ENCODE measurements at places on chromosomes 11 and 22. TPM values are rescaled to one million over a fixed set of nuclear protein-coding genes. Genes with fewer than 3 reads are reported as not detected.

The MOV10L1 gene
- total RNA-seq: not detected

The ARHGAP8 gene
- not detected for total RNA-seq

The DGCR6 gene
- 0.57 TPM for total RNA-seq

The SLC22A6 gene
- not detected for total RNA-seq

The HTATIP2 gene
- total RNA-seq: 0.13 TPM

The RPUSD4 gene
- 30.0 TPM for total RNA-seq

The RELT gene
- total RNA-seq: 13.4 TPM

The CLCF1 gene
- total RNA-seq: 7.5 TPM

The MLC1 gene
- total RNA-seq: 0.10 TPM

The XNDC1N gene
- 4.8 TPM for total RNA-seq

The VWA5A gene
- total RNA-seq: 0.70 TPM

The TRIM34 gene
- 1.9 TPM for total RNA-seq

The PNPLA3 gene
- 4.3 TPM for total RNA-seq

The WBP2NL gene
- not detected for total RNA-seq

The FADS3 gene
- total RNA-seq: 65.3 TPM

The RIMBP3C gene
- 0.35 TPM for total RNA-seq

The ALKBH8 gene
- total RNA-seq: 14.2 TPM

The GGT1 gene
- 3.7 TPM for total RNA-seq

The MUC2 gene
- not detected for total RNA-seq

The PKP3 gene
- total RNA-seq: 13.1 TPM

The ARHGEF12 gene
- total RNA-seq: 38.3 TPM

The CRYBA4 gene
- not detected for total RNA-seq

All from HT1080 (cell line).